ENCODE measurements at places on chromosomes 4 and X.
A peak's percentile ranks its signal among the peaks of the same experiment; 100 is the strongest.

DNA sequence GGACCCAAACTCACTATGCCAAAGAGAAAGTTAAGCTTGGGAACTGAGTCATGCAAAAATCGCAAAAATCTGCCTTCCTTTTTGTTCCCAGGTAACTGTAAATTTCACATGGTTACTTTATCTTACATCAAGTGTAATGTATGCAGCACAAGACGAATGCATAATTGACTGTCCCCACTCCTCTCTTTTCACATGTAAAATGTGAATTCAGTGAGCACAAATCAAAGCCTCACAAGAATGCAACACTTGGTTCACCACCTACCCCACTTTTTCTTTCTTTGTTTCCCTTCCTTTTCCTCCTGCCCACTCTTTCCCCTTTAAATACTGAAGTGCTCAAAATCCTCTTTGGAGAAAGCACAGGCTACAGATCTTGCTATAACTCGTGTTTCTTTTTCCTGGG is 53.2 kb downstream of the MAGED4B start:
- no peak overlapping the region for H3K4me3 ChIP-seq
- no peaks in the 10 kb centered on the region for H3K36me3 ChIP-seq
- no peaks in the 10 kb centered on the region for H3K27me3 ChIP-seq
- no peak overlapping the region for H3K27ac ChIP-seq

DNA sequence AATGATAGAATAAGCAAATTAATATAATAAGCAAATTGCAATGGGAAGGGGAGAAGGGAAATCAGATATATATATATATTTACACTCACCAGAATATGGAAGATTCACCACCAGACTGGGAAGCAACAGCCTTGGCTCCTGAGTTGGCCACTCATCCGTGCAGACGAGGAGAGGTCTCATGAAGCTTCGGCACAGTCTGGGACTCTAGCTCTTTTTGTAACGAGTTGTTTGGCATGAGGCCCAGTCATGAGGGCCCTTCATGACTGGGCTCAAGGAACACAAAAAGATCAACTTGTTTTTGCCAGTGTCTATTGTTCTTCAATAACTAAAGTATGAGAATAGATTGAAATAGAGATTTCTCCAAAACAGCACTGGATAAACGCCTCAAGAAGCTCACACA is 176.4 kb downstream of the ADGRA3 start:
- no peak for DNase-seq
- no peaks in the 10 kb centered on the region for H3K36me3 ChIP-seq
- H3K27ac ChIP-seq = no peak overlapping the region
- H3K4me1 ChIP-seq = no peaks in the 10 kb centered on the region

- no peak for DNase-seq
- H3K4me3 ChIP-seq = no peak overlapping the region
- H3K27ac ChIP-seq = no peak overlapping the region
- peaks cover 2% of the 10 kb centered on the region for H3K36me3 ChIP-seq
- H3K4me1 ChIP-seq = peaks cover 6% of the 10 kb centered on the region
- H3K27me3 ChIP-seq = no peaks in the 10 kb centered on the region
Measured at GRCh38 chrX:9627922-9628321, 137.7 kb downstream of the GPR143 start.

DNA sequence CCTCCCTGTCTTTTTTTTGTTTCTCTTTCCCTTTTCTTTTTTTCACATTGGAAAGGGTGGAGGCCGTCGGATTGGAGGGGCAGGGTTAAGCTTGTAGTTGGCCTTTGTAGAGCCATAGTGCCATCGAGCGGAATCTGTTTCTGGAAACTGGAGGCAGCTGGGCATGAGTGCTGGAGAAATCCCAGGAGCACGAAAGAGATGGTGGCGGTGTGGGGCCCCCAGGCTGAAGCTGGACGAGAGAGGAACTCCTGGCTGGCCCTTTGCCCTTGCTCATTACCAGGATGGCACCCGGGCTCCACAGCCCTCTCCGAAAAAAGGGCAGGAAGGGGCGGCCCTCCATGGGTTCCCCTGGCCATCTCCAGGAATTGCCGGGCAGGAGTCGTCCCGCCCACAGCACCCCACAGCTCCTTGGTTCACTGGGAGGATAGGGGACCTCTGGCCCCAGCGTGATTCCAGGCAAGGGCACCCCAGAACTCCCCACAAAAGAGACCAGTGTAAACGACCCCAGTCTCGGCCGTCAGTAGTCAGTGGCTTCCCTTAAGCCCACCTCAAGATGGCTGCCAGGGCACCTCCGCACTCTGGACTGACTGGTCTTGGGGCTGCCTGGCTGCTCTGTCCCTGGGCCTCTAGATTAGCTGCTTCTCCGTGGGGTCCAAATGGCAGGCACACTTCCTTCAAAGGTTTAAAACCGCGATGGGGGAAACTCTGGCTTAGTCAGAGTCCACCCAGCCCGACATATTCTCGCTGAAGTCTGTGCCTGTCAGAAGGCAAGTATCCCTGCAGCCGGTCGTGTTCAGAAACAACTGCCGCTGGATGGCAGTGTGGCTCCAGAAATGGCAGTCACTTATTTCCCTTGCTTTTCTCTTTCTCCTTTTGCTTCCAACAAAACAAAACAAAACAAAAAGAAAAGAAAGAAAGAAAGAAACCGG is 74.1 kb downstream of the NBDY start:
- peaks cover 27% of the 10 kb centered on the region for H3K4me1 ChIP-seq
- H3K27me3 ChIP-seq = no peaks in the 10 kb centered on the region
- peak; percentile 20 for DNase-seq
- peak overlapping the region; percentile 27 for H3K27ac ChIP-seq

DNA sequence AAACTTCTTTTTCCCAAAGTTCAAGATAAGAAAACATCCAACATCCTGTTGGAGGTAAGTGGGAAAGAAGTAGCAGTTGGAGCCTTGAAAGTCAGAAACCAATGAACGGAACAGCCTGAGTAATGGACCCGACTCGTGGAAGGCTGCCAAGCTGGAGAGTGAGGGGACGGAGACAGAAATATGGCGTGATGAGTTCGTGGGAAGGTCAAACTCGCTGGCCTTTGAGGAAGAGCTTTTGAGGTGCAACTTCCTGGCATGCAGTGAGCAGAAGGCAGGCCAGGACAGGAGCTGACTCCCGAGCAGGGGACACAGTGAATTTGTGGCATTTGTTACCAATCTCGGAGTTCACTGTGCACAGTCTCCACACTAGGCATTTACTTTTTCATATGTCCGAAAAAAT is 1.0 kb upstream of the TRIML1 start:
- no peak overlapping the region for H3K27ac ChIP-seq
- DNase-seq = no peak
- no peaks in the 10 kb centered on the region for H3K36me3 ChIP-seq

DNA sequence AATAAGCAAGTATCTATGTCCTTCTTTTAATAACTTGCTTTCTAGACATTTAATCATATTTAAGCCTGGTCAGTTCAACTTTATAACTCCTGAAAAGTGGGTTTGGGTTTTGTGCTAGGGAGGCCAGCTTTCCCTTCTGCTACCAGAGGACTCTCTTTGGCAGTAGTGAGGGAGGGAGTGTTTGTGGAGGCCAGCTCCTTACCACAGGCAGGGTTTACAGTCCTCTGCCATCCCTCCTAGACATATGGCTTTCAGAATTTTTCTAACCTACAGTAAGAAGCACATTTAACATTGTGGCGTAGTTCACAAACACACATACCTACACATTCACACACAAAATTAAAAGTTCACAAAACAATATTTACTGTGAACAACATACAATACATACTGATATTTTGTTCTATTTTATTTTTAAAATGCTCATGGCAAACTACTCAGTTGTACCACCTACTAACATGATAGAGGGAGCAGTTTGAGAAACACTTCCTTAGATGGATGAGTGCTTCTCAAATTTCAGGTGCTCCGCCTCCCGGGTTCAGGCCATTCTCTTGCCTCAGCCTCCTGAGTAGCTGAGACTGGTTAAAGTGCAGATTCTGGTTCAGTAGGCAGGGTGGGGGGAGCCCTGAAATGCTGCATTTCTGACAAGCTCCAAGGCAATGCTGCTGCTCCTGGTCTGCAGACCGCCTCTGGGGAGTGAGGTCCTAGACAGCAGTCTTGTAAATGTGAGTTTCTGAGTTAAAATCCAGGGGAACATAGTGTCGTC is 86.7 kb downstream of the PTTG2 start:
- peaks cover 4% of the 10 kb centered on the region for H3K4me1 ChIP-seq
- peaks cover 7% of the 10 kb centered on the region for H3K36me3 ChIP-seq
- DNase-seq = no peak
- H3K27me3 ChIP-seq = no peaks in the 10 kb centered on the region
- H3K4me3 ChIP-seq = no peak overlapping the region
- H3K27ac ChIP-seq = peak overlapping the region; percentile 34

DNA sequence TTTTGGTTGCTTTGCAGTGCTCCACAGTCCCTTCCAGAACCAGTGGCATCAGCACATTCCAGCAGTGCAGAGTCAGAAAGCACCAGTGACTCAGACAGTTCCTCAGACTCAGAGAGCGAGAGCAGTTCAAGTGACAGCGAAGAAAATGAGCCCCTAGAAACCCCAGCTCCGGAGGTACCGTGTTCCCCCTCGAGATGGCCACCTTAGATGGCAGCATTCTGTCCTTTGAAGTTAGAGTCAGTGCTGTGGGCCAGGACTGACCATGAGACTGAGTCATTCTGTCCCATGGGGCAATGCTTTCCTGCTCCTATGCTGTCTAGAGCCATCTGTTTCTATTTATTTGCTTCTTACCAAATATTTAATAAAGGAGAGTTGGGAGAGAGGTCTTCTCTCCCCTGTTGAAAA is 112.3 kb downstream of the KLHL8 start:
- peaks cover 11% of the 10 kb centered on the region for H3K36me3 ChIP-seq
- peak overlapping the region; percentile 77 for H3K27ac ChIP-seq
- no peak overlapping the region for H3K4me3 ChIP-seq

- H3K4me3 ChIP-seq = no peak overlapping the region
- no peak for DNase-seq
- H3K4me1 ChIP-seq = peaks cover 48% of the 10 kb centered on the region
- H3K27ac ChIP-seq = peak overlapping the region; percentile 99
- no peaks in the 10 kb centered on the region for H3K27me3 ChIP-seq
Measured at GRCh38 chr4:40190019-40190418, 6.8 kb upstream of the RHOH start.

DNA sequence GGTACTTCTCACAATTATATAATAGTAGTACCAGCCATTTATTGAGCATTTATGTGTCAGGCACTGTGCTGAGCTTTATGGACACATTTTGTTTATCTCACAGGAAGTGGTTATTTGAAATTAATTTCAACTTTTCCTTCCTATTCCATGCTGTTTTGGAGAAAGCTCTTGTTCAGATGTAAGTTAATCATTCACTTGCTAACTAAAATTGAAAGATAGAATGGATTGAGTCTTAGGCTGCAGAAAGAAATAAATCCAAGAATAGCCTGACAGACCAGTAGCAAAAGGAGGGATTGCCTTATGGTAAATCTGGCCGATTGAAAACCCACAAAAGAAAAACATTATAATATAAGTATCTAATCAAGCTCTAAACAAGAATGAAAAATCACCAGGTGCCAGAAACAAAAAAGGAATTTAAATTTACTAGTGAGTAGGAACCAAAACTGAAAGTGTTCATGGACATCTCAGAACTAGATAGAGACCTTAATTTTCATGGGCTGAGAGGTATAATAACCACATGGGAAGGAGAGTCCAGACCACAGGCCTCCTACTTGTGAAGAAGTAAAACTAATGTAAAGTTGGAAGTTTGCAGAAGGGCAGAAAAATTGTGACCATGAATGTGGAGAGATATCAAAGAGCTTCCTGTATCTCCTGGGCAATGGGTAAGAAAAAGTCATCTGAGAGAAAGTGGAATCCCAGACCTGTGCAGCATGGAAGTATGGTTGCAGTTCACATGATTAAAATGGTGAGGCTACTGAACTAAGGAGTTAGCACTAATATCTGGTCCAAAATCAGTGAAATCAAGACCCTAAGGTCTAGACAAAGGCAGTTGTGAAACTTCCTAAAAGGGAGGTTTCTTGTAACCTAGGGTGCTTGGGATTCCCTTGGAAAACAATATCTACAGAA is 38.0 kb downstream of the RADX start:
- peaks cover 4% of the 10 kb centered on the region for H3K36me3 ChIP-seq
- no peak for DNase-seq
- H3K4me1 ChIP-seq = peaks cover 4% of the 10 kb centered on the region
- no peaks in the 10 kb centered on the region for H3K27me3 ChIP-seq
- H3K4me3 ChIP-seq = no peak overlapping the region
- H3K27ac ChIP-seq = no peak overlapping the region

GRCh38 chr4:39429476-39430334 is 23.0 kb downstream of the KLB start:
- no peaks in the 10 kb centered on the region for H3K27me3 ChIP-seq
- H3K4me1 ChIP-seq = peaks cover 2% of the 10 kb centered on the region

- H3K27me3 ChIP-seq = peaks cover 25% of the 10 kb centered on the region
- H3K36me3 ChIP-seq = peaks cover 3% of the 10 kb centered on the region
- DNase-seq = no peak
- peaks cover under 1% of the 10 kb centered on the region for H3K4me1 ChIP-seq
- H3K4me3 ChIP-seq = no peak overlapping the region
- no peak overlapping the region for H3K27ac ChIP-seq
Measured at GRCh38 chr4:55762819-55763218, 56.8 kb upstream of the EXOC1L start.

DNA sequence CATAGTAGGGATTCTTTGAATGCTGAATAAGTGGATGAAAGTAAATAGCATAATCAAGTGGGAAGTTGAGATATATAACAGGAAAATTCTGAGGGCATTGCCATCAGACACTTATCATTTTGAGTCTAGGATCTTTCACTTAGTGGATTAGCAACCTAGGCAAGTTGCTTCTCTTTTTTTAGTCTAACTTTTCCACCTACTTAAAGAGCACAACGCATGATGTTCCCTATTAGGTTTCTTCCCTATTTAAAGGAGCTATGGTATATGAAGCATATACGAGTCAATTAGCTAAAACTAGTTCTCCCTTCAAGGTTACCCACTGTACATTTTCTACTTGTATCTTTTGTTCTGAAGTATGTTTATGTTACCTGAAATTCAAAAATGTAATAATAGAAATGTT is 67.1 kb upstream of the HS3ST1 start:
- no peak overlapping the region for H3K27ac ChIP-seq
- H3K4me1 ChIP-seq = peaks cover 2% of the 10 kb centered on the region
- no peak overlapping the region for H3K4me3 ChIP-seq
- no peak for DNase-seq
- peaks cover 2% of the 10 kb centered on the region for H3K36me3 ChIP-seq

DNA sequence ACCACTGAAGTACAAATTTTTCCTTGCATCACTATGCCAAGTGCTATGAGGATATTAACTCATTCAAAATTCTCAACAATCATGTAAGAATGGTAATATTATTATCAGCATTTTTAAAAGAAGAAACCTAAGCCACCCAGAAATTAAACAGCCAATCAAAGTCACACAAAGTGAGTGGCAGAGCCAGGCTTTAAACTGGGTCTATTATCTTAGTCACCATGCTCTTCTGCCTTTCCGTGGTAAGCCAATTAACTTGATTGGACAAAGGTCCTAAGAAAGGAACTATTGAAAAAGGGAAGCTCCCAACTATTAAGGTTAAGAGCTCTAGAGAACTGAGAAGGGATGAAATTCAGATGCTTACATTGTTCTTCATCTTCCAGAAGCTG is 111.5 kb downstream of the ASB9 start:
- DNase-seq = no peak
- H3K27me3 ChIP-seq = no peaks in the 10 kb centered on the region
- H3K36me3 ChIP-seq = no peaks in the 10 kb centered on the region
- peak overlapping the region; percentile 87 for H3K27ac ChIP-seq
- peak overlapping the region; percentile 83 for H3K4me3 ChIP-seq
- peaks cover 17% of the 10 kb centered on the region for H3K4me1 ChIP-seq

- H3K4me1 ChIP-seq = peaks cover 21% of the 10 kb centered on the region
- H3K4me3 ChIP-seq = no peak overlapping the region
- DNase-seq = no peak
- peaks cover 2% of the 10 kb centered on the region for H3K36me3 ChIP-seq
- H3K27me3 ChIP-seq = no peaks in the 10 kb centered on the region
- H3K27ac ChIP-seq = no peak overlapping the region
Measured at GRCh38 chrX:49197543-49198087, 2.4 kb downstream of the SYP start.

Measured in T-helper 17 cell (primary cell).